SK-MEL-5 (cell line): ENCODE measurements at places on chromosomes 7 and 10.

DNA sequence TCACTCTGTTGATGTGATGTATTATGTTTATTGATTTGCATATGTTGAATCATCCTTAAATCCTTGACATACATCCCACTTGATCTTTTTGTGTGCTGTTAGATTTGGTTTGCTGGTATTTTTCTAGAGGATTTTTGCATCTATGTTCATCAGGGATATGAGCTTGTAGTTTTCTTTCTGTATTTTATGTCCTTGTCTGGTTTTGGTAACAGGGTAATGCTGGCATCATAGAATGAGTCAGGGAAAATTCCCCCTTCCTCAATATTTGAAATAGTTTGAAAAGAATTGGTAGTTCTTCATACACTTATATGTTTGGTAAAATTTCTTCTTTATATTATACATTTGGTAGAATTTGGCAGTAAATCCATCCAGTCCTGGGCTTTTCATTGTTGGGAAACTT is 89.4 kb upstream of the SLC13A1 start:
- no peak for DNase-seq

DNA sequence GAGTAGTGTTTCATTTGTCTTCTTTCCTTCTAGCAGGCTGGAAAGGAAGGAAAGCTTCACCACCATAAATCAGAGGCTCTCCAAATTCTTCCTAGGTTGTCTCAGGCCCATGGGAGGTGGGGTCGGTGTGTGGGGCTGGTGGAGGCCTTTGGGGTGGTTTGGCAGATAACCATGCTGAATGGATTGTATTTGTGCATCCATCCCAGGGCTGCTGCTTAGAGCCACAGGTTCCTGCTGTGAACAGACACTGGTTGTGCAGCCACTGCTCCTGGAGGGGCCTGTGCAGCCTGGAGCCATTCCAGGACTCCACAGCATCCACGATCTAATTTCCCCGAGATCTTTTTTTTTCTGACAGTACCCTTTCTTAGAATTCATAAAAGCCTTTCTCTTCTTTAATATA is 741.8 kb downstream of the SUGCT start:
- no peak for DNase-seq

- DNase-seq = no peak
Observed at GRCh38 chr10:99665304-99665703, 6.0 kb downstream of the ENTPD7 start.

DNA sequence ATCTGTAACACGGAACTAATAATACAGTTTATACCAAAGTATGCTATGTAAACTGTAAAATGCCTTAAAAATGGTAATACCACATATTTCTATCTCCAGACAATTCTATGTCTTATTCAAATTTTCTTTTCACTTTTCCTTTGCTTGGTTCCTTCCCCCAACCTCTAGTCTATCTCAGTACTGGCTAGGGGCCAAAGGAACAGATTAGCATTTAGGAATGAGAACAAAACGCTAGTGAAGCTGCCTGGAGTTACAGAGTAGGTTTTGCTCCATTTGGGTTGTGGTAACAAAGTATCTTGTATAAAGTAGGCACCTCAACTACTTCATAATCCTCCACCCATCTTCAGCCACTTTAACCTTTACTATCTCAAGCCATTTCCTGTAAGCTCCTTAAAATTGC is 94.1 kb downstream of the HBP1 start:
- no peak for DNase-seq

- no peak for DNase-seq
Observed at GRCh38 chr7:30630986-30631385, 36.3 kb downstream of the GARS1 start.

DNA sequence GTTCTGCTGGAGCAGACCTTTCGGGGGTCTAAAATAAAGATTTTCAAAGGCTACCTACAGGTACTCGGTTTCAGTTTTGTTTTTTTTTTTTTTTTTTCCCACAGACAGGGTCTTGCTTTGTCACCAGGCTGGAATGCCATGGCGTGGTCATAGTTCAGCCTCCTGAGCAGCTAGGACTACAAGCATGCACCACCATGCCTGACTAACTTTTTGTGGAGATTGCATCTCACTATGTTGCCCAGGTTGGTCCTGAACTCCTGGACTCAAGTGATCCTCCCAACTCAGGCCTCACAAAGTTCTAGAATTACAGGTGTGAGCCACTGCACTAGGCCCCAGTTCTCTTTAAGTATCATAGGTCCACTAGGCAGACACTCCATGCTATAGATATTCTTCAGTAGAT is 34.5 kb downstream of the BAMBI start:
- no peak for DNase-seq

DNA sequence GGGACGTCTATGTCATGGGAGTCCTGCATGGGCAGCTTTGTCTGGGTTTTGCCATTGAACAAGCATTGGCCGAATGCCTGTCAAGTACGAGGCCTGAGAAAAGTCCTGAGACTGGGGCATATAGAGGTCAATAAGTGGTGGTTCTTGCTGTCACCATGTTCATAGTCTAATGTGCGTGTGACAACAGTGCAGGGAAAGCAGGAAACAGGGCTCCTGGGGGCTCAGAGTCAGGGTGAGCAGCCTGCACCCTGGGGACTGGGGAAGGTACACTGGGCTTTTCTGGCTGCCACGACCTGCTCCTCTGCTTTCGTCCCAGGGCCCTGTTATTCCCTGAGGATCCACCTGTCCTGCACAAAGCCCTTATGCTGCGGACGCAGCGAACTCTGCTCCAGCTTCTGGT is 21.3 kb downstream of the FAM241B start:
- no peak for DNase-seq

- no peak for DNase-seq
Observed at GRCh38 chr10:109898666-109899355, 24.5 kb downstream of the XPNPEP1 start.

- DNase-seq = no peak
Observed at GRCh38 chr7:102039706-102040105, 222.3 kb downstream of the CUX1 start.

DNA sequence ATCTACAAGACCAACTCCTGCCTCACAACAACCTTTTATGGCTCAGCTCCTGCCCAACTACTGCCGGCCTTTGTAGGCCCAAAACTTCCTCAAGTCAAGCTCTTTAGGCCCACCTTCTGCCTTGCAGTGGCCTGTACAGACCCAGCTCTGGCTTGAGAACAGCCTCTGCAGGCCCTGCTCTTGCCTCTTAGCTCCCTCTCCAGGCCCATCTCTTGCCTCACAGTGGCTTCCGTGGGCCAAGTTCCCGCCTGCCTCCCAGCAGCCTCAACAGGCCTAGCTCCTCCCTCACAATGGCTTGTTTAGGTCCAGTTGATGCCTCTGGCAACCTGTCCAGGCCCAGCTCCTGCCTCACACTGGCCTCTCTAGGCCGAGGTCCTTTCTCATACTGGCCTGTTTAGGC is 32.4 kb upstream of the VKORC1L1 start:
- DNase-seq = no peak

GRCh38 chr10:93027508-93027907 is 33.1 kb upstream of the CYP26C1 start:
- DNase-seq = no peak

- DNase-seq = no peak
Observed at GRCh38 chr10:101671453-101671852, 23.5 kb downstream of the FBXW4 start.

- DNase-seq = peak; percentile 59
Observed at GRCh38 chr10:57579926-57580325, 687.8 kb downstream of the IPMK start.

DNA sequence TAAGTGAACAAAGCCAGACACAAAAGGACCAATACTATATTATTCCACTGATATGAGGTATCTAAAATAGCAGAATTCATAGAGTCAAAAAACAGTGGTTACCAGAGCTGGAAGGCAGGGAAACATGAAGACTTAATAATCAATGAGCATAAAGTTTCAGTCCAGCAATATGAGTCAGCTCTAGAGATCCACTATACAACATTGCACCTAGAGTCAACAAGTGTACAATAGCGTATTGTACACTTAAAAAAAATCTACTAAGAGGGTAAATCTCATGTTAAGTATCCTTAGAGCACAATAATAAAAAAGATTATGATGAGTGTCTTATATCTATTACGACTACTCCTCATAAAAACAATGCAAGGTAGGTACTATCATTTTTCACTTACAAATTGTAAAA is 36.1 kb downstream of the C10orf90 start:
- peak; percentile 49 for DNase-seq

- DNase-seq = no peak
Observed at GRCh38 chr7:86747698-86748097, 104.0 kb downstream of the GRM3 start.

- peak; percentile 13 for DNase-seq
Observed at GRCh38 chr7:50379082-50379481, 71.1 kb downstream of the FIGNL1 start.

GRCh38 chr10:69451784-69452251 is 553 bp downstream of the TSPAN15 start:
- no peak for DNase-seq

DNA sequence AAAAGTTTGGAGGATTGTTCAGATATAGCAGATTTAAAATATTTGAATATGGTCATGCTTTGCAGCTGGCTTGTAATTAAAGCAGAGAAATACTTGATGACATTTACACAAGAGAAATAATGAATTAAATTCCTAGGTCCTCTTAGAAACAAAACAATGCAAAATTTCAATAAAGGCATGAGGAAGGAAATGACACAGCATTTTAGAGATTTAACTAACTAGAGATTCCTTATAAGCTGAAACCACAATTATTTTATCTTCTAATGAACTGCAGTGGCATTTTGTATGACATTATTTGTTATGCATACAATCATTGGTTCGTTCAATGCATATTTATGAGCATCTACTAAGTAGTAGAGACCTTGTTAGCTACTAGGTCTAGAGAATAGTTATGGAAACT is 490.9 kb downstream of the ZWINT start:
- no peak for DNase-seq
